Articular chondrocyte of knee joint (primary cell): ENCODE measurements at places on chromosomes 1 and 21. TPM values are rescaled to one million over a fixed set of nuclear protein-coding genes. Genes with fewer than 3 reads are reported as not detected.

CELA2B gene
- not detected in 2 replicates for total RNA-seq

BACE2 gene
- total RNA-seq: 65.1 and 84.2 TPM in 2 replicates

GLIS1 gene
- total RNA-seq: 2.9 and 3.8 TPM in 2 replicates

ETV3L gene
- total RNA-seq: not detected in 2 replicates

CASQ2 gene
- total RNA-seq: not detected in 2 replicates

TNFRSF4 gene
- total RNA-seq: 0.13 TPM in 1 of 2 replicates, not detected in the other

KRTAP19-4 gene
- total RNA-seq: not detected in 2 replicates

TNNI3K gene
- total RNA-seq: 0.91 and 1.6 TPM in 2 replicates

HAX1 gene
- total RNA-seq: 117 and 124 TPM in 2 replicates

CA6 gene
- total RNA-seq: not detected in 2 replicates

FHAD1 gene
- 0.11 and 0.52 TPM in 2 replicates for total RNA-seq

DCST1 gene
- not detected in 2 replicates for total RNA-seq

S100A1 gene
- 1.7 and 3.5 TPM in 2 replicates for total RNA-seq

CFAP74 gene
- total RNA-seq: not detected in 2 replicates

YOD1 gene
- 11.7 and 12.3 TPM in 2 replicates for total RNA-seq

FCGR3B gene
- total RNA-seq: not detected in 2 replicates

LMNA gene
- total RNA-seq: 866 and 1,017 TPM in 2 replicates

FAM177B gene
- total RNA-seq: not detected in 2 replicates

IL12RB2 gene
- total RNA-seq: under 0.01 TPM in 2 replicates

PPM1J gene
- total RNA-seq: 0.65 and 0.78 TPM in 2 replicates

KANK4 gene
- not detected in 2 replicates for total RNA-seq

BCL2L15 gene
- total RNA-seq: 0.22 and 0.39 TPM in 2 replicates

KAZN gene
- total RNA-seq: 48.9 and 49.2 TPM in 2 replicates

GJA9 gene
- 0.13 and 0.22 TPM in 2 replicates for total RNA-seq
